Femur (tissue), 1 donor: ENCODE measurements at places on chromosomes 1 and 21.

GRCh38 chr1:87024936-87025540, 110.6 kb downstream of the HS2ST1 start:
- no peak for DNase-seq

- DNase-seq, result no peak
Observed at GRCh38 chr1:208432346-208432745, 188.2 kb upstream of the PLXNA2 start.

- DNase-seq, result no peak
Observed at GRCh38 chr1:195971589-195971988, 636.7 kb downstream of the KCNT2 start.

DNA sequence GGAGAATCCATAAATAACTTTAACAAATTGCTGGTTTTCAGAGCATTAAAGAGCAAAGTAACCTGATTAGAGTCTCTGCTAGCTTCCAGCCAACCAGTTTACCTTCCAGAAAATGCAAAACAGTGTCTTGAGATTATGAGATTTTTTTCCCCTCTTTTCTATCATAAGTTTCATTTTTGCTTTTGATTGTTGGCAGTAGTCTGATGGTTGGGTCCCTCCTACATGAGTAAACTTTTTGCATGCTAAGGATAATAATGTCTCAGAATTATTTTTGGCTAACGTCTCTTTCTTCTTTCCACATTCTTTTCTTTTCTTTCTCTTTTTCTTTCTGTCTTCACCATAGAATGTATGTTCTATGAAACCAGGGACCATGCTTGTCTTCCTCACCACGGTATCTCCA, 6.3 kb upstream of the ADAMTS5 start:
- no peak for DNase-seq

DNA sequence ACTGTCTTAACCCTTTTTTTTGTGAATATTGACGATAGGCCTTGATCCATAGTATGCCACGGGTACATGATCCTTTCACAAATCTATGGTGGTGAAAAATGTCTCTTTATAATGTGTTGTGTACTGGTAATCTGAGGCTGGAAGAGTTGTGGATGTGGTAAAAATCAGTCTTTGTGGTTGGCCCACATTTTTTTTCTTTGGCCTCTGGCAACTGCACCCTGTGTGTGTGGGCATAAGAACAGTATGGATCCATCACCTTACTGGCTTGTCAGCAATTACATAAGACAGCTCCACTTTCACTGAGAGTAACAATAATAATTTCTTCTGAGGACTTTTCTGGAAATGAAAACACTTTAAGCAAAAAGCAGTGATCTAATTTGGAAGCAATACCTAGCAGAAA, 101.6 kb downstream of the GABPA start:
- no peak for DNase-seq

DNA sequence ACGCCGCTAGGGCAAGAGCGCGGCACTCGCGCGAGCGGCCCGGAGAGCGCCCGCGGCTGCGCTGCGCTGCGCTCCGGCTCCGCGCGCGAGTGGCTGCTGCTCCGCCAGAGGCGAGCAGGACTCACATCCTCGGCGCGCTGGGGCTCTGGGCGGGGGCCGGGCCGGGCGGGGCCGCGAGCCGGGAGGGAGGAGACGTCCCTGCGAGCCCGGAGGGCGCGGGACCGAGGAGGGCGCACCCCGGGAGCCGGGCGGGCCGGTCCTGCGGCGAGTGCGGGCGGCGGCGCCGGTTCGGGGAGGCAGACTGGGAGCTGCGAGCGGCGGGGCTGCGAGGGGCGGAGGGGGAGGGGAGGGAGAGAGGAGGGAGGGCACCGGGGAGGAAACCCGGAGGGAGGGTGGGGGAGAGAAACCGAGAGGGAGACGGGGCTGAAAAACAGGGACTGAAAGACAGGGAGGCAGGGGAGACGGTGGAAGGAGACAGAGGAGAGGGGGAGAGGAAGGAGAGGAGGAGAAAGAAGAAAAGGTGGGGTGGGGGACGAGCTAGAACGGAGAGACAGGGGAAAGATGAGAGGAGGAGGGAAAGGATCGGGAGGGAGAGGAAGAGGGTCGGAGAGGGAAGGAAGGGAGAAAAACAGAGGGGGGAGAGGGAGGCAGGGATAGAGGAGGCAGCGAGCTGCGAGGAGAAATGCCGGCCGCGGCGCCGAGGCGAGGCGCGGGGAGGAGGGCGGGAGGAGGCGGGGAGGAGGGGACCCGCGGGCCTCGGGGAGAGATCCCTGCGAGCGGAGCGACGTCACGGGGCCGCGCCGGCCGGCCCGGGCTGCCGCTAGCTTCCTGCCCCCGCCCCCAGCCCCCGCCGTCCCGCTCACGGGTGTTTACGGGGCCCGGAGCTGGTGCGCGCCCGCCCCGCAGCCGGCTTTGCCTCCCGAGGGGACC, at the start of gene CAMK2N1:
Gene CAMK2N1, minus strand, starts transcription at position 684 of the 930 bp plus-strand sequence. CDS start 831 bp downstream, outside the sequence.
- DNase-seq, result peak; percentile 44

DNA sequence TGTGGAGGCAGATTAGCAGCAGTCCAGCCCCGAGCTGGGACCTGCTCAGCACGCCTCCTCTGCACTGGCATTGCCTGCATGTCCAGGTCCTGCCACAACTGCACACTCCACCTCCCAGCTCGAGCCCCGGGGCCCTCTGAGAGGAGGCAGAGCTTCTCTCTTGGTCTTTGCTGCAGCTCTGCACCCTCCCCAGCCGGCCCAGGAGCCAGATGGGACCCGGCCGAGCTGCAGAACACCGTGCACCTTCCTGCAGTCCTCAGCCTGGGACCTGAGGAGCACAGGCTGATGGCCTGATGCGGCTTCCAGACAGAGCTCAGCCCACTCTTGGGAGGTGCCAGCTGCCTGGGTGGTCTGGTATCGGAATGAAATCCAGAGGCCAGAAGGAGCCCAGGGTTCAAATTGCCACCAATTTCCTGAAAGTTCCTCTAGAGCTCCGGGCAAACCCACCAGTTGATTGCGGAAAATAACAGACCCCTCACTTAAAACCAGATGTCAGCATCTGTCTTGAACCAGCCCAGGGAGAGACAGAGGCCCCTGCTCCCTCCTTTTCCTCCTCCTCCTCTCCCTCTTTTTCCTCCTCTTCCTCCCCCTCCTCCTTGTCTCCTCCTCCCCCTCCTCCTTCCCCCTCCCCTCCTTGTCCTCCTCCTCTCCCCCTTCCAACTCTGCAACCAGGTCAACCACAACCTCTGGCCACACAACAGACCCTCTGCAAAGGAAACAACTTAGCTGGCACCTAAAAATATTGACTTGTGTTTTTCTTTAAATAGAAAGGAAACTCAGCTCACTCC, 10.6 kb upstream of the SPSB1 start:
- DNase-seq, result no peak

DNA sequence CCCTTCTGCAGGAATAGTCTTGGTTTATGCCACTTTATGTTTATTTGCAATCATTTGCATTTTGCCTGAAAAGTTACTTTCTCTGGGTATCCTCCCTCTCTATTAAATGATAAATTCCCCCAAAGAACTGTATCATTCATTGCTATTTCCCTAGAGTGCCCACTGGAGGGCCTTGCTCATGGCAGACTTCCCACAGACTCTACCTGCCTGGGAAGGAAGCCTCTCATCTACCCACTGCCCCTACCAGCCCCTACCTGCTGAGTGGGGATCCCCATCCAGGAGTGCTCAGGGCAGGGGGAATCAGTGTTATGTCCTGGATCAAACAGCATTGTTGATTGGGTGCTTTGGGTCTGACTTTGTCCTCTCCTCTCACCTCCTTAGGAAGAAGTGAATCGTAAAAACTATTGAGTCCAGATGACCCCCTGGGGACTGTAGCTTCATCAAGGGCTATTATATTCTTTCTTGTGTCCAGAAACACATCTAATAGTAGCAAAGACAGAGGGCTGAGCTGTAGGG, 6.8 kb upstream of the LRRN2 start:
- no peak for DNase-seq

GRCh38 chr21:21612466-21612865, 614.3 kb downstream of the NCAM2 start:
- no peak for DNase-seq

GRCh38 chr1:245255783-245256182, 101.0 kb downstream of the KIF26B start:
- no peak for DNase-seq

- no peak for DNase-seq
Observed at GRCh38 chr1:118931876-118932275, 56.3 kb downstream of the TBX15 start.

GRCh38 chr1:177080564-177080963, 83.9 kb downstream of the ASTN1 start:
- DNase-seq, result no peak

DNA sequence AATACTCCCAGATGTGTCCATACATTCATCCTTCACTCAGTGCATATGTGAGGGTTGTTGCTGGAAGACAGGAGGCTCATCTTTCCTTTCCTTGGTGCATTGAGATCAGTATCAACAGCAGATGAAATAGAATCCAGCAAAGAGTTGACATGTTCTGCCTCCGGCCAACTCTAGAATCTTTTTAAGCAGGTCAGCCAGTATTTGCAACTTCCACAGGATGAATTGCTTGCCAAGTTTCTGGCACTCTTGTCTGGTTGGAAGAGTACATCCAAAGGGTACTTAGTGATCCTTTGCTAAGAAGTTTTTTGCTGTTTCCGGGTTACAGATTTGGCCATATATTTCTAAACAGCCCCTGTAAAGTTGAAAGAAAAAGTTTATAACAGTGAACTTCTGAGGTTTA, 21.1 kb downstream of the SYNC start:
- no peak for DNase-seq

- no peak for DNase-seq
Observed at GRCh38 chr1:166544036-166544435, 295.2 kb upstream of the POGK start.

DNA sequence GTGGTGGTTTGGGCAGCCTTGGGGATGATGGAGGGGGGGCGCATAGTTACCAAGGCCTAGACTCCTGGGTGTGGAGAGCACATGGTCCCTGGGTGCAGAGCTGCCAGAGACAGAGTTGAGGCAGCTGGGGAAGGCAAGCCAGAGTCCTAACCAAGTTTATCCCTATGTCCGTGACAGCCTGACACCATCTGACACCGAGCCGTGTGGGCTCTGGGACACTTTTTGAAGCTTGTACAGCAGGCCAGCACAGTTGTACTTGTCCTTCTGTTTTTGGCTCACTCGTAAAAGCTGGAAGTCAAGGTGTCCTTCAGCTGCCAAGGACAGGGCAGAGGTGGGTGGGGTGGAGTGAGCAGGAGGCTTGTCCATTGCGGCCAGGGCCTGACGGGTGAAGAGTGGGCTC, 28.5 kb downstream of the SLC26A9 start:
- no peak for DNase-seq

DNA sequence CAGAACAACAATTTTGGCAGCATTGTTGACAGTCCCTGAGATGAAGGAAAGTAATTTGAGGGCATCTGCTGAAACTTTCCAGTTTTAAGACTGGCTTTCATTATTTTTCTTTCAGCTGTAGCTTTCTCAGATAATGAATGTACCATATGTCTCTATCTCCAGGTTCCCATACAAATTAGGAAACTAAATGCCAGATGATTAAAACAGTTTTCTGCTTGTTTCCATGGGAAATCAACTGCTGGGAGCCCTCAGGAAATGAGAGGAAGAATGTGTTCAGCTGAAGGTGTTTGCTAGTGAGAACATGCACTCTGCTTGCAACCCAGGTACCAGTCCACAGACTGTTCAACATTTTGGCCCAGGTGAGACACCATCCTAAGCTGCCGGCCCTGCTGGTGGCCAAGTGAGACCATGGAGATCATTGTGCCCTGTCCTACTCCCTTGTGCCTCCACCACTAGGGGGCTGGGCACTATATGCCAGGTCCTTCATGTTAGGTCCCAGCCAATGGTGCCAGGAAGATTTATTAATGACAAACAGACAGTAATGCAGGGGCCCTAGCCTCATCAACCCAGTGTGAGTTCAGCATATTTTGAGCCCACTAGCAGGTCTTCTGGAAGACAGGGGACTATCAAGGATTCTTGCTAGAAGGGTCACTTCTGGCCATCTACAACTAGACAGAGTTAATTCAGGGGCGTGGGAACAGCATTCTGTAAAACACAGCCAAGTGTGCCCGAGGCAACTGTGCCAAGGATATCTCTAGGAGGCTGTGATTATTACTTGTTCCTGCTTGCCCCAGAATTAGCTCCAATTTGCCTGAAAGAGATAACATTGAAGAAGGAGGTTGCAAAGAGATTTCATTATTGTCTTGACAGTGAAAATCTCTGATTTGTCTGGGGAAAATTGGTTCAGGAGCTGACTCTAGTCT, 17.0 kb upstream of the LRRC8C start:
- DNase-seq, result no peak

- no peak for DNase-seq
Observed at GRCh38 chr1:153534925-153535241, 908 bp downstream of the S100A6 start.

DNA sequence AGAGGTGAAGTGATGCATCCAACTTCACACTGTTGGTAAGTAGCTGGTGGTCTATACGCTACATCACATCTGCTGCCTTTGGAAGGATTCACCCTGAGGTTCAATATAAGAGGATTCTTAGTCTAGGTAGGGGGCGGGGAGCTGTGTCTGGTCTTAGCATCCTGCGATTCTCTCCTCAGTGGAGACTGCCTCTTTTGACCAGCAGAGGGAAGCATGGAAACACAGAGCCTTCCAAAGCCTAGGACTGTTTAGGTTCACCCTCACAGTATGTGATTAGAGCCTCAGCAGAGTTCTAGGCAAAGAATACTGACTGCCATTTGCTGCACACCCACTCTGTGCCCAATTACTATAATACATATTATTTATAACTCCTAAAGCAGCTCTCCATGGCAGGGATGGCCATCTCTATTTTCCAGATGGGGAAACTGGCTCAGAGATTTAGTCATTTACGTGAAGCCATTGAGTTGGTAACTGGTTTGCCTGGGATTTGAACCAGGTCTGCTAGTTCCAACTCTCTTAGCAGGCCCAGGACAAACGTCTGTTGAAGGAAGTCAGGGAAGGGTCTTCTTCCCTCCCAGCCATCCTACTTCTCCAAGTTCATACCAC, 28.9 kb upstream of the EFCAB14 start:
- DNase-seq, result peak; percentile 26

DNA sequence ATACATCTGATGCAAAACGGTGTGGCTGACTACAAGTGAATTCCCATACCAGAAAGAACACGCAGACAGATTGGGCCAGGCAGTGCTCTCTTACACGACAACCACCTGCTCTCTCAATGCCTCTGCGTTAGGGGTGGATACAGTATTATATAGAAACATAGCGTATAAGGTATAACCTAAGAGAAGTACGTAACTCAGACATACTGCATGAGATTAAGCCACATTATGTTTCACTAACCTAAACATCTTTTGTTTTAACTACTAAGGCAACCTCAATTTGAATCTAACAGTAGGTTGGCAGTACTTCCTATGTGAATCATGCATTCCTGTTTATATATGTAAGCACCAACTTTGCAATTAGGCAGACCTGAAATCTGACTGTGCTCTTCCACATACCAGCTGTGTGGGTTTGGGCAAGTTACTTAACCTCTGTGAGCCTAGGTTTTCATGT, 58.1 kb upstream of the COA6 start:
- no peak for DNase-seq

GRCh38 chr1:27971674-27972073, 11.9 kb downstream of the XKR8 start:
- DNase-seq, result no peak
